ENCODE measurements at places on chromosomes 7 and 10. TPM values are rescaled to one million over a fixed set of nuclear protein-coding genes. Genes with fewer than 3 reads are reported as not detected.

GRCh38 chr10:124177180-124177518 lies 83.8 kb upstream of the CHST15 start:
- no peak for DNase-seq

- no peak for DNase-seq
Measured at GRCh38 chr7:128796327-128796726, 4.6 kb downstream of the CCDC136 start.

DNA sequence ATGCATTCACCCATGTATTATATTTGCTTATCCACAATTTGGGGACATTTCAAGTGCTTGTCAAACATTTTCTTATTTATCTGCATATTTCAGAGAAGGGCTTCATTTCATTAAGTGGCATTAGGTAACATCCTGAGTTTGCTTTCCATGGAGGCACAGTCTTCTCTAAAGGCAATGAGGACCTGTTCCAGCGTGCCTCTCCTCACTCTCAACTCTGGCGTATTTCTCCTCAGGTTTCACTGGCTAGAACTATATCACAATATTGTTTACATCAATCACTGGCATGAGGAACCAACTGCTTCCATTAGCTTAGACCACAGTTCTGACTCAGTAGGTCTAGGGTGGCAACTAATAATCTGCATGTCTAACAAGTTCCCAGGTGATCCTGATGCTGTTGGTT lies 177.2 kb downstream of the TAX1BP1 start:
- DNase-seq, result no peak

The CDHR3 gene
- 15.1 TPM for total RNA-seq

DNA sequence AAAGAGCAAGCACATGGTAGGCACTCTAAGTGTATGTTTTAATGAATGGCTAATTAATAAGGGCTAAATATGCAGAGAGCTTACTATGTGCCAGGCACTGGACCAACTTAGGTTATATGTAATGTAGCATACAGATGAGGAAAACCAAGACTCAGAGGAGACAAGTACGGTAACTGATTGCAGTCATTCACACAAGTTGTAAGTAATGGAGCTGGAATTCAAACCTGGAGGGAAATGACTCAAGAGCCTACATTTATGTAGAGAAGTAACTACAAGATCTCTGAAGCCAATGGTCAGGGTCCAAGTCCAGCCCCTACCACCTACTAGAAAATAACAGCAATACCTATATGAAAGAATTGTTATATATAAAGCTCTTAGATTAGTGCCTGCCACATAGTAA lies 97.3 kb upstream of the KCNIP2 start:
- DNase-seq, result no peak

DNA sequence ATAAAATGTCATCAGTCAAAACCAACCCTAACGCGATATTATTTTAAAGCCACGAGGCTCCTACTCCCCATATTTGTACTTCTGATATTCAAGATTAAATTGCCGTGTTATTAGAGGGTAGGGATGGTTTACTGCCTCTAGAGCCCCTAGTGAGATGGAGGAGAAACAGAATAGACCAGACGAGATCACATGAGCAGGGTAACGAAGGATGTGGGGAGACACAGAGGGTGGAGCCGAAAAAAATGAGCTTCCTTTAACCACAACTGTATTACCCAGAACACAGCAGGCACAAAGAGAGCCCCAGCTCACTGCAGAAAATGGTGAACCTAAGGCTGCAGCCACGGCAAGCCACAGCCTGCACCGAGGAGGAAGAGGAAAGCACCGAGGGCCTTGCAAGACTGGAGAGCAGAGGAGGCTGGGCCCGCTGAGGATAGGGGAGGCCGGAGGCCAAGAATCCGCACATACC lies 14.3 kb downstream of the ZC3HAV1 start:
- DNase-seq, result peak; percentile 46

The TDRD1 gene
- 0.17 TPM for total RNA-seq

The KCNIP2 gene
- total RNA-seq, result 2.2 TPM

The LGI1 gene
- total RNA-seq, result not detected

- no peak for DNase-seq
Measured at GRCh38 chr10:109277456-109277855, 645.9 kb downstream of the XPNPEP1 start.

GRCh38 chr7:50957855-50958254 lies 175.2 kb upstream of the GRB10 start:
- no peak for DNase-seq
